ENCODE measurements at places on chromosomes 7 and 10.

- no peak for DNase-seq
These were observed 4.7 kb downstream of the LRRC4 start for GRCh38 chr7:128026551-128026950.

DNA sequence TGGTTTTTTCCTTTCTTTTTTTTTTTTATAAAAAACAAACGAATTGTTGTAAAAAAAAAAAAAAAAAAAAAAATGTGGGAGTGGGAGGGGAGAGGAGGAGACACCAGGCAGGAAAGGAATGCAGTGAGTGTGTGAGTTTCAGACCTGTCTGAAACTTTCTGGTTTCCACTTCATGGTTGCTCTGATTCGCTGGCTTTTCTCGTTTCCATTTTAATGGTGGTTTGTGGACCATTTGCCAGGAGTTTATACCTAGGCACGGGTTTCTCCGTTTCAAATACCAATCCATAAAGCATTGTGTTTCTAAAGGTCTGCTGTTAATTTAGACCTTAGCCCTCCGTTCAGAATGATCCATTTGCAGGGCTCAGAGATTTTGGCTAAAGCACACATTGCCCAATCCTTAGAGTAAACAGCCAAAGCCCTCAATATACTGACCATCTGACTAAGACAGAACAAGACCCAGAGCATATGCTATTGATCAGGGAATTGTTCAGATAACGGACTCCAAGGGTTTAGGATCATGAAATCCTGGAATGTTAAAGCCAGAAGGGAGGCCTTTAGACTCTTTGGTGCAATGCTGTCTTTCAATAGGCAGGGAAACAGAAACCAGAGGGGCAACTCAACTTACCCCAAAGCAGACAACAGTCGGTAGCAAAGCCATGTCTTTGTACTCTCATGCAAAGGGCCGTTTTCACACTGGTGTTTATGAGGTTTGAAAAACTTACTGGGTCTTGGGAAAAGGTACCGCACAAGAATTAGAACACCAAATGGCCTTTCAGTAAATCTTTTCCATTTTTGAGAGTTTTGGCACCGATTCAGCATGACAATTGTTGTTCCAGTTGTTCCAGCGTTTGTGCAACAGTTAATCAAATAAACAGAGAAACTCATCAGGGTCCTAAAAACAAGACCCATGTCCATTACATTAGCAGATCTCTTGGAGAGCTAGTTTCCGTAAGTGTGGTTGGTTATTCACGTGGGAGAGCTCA lies 94.3 kb upstream of the AGBL3 start:
- DNase-seq: no peak

DNA sequence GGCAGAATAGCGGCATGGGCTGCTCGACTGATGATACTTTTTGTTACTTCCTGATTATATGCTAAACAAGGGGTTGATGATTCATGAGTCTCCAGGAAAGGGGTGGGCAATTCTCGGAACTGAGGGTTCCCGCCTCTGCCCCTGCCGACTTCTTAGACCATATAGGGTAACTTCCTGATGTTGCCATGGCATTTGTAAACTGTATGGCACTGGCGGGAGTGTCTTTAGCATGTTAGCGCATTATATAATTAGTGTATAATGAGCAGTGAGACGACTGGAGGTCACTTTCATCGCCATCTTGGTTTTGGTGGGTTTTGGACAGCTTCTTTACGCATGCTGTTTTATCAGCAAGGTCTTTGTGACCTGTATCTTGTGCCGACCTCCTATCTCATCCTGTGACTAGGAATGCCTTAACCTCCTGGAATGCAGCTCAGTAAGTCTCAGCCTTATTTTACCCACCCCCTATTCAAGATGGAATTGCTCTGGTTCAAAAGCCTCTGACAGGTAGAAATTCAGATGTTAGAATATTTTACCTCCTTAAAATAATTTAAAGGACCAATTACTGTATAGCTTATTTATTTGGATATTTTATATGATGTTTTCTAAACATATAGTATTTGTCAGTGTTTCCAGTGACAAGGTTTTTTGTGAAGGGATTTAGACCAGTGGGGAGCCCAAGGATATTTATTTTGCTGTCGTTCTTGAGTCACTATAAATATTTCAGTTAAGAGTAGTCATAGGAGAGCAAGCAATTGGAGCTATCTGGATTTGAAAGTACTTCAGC lies 90.1 kb upstream of the PIK3CG start:
- DNase-seq: no peak

- DNase-seq: no peak
These were observed 25.9 kb downstream of the OAT start for GRCh38 chr10:124392626-124393342.

GRCh38 chr7:88759230-88760135 lies at the start of gene ZNF804B:
TSS of gene ZNF804B (plus strand) at chr7:88759700. CDS start at chr7:88759977, 277 bp downstream.
- DNase-seq: no peak

DNA sequence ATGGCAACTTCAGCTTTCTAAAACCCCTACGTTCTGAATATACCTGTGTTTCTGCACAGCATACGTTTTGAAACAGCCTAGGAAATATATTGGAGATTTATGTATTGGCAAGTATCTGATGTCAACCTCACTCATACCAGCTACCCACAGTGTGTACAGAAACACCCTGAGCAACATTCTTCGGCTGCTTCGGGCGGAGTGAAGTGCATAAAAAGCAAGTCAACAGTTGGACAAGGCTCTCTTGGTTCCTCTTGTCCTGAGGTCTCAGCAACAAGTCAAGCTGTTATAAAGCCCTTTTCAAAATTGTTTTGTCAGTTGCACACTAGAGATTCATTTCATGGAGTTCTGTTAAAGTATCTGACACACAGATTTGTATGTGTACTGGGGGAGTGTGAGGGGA lies 40.0 kb upstream of the PAPSS2 start:
- DNase-seq: no peak

DNA sequence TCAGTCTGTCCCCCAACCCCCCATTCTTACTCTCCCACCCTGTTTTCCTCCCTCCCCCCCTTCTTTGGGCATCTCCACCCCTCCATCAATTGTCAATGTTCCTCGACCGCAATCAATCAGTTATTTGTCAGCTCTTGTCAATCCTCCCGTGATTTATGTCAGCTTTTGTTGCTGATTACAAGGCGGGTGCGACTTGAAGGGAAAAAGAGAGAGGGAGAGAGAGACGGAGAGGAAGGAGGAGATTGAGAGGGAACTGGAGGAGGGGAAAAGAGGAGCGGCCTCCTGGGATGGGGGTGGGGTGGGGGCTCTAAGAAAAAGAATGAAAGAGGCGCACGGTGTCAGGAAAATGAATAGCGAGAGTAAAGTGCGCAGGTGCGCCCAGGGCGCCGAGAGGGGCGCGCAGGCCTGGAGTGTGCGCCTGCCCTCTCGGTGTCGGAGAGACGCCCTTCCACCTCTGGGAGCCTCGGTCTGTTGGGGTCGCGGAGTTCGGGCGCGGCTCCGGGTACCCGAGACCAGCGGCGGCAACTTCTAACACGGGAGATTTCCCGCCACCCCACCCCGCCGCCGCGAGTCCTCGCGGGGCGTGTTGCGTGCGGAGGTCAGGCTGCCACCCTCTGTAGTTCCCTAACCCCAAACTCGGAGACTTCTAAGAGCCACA lies 1.1 kb upstream of the ZNF503 start:
- DNase-seq: peak; percentile 88

GRCh38 chr7:153939177-153939576 lies 113.0 kb upstream of the DPP6 start:
- no peak for DNase-seq

Measured in NCI-H748 treated with DMSO at 0.1 percent for 48 hours (cell line).